ENCODE measurements at places on chromosomes 4 and X.

GRCh38 chr4:104425948-104426347 is 68.7 kb downstream of the CXXC4 start:
- DNase-seq, result no peak

GRCh38 chrX:41293269-41293668 is 40.7 kb upstream of the DDX3X start:
- DNase-seq, result no peak

DNA sequence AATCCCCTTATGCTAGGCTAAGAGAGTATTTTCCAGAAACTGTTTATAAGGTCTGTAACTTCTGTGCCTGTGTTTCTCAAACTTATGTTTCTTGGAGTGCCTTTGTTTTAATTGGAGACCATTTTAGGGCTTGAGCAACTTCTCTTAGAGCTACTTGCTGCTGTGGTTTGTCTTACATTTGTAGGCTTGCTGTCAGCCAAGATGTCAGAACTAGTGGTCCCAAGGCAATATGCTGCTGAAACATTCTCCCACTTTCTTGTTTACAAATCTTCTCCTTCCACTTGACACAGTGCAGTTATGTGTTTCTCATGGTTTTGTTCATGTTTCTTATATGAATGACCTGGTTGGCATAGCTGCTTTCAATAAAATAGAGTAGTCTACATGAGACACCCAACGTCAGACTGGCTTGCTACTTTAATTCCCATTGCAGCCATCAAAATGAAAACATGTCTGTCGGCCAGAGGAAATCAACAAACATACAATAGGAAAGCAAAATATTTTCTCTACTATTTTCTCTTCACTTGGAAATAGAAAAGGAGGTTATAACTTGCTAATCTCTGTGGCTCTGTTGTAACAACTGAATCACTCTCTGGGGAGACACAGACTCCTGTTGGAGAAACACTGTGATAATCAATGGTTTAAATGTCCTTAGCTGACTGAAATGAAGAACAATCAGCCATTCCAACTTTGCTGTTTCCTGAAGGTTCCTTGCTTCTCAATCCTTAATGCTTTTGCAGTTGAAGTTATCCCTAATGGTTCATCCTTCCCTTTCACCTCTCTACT is 426.4 kb downstream of the PDGFC start:
- DNase-seq, result no peak

DNA sequence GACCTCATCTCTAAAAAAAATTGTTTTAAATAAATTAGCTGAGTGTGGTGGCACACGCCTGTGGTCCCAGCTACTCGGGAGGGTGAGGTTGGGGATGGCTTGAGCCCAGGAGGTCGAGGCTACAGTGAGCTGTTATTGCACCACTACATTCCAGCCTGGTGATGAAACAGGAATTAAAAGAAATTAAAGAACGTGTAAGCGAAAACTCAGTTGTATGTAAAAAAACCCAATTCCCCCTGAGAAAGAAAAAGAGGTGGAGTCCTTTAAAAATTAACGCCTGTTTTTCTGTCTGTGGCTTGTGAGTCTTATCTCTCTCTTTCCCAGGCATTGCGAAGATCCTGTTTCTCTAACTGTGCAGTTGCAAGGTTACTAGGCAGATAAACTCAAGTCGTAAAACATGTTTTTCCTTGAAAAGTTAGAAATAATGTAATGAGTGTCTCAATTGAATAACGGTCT is 22.1 kb downstream of the EPGN start:
- no peak for DNase-seq

GRCh38 chr4:11436673-11437072 is 8.0 kb upstream of the HS3ST1 start:
- DNase-seq, result no peak

DNA sequence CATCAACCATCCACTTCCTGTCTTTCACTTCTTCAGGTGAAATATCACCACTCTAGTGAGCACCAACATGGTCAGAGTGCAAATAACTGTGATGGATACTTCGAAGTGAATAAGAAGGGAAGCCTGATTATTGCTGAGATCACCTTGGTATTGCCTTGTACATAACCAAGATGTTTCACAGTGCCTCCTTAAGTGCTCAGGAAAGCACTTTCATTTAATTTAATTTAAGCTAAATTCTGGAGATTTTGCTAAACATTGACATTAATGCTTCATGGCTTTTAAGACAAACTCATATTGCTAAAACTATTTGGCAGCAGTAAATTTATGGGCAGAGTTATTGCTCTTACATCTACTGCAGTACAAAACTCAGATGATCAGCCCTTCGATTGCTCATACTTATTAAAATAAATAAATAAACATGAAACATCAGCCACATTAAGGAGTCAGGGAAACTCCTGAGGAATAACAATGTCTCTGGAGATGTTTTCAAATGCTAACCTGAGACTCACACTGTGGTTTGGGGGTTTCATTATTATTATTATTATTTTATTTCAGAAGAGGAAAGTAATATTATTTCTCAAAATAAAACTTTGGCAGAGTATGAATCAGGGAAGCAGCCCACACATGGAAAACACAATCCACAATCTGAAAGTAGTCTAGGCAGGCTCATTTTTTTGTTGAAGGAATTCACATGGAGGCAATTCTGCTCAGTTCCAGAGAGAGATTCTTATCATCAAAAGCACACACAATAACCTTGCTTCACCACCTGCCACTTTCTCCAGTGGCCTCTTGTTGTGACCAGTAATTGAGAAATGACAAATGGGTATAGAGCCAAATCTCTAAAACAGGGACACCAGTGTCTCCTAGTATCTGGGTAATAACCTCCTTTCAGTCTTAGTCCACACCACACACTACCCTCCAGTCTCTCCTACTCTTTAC is 344.2 kb downstream of the MAPK10 start:
- no peak for DNase-seq

GRCh38 chr4:17124767-17125166 is 226.3 kb upstream of the LDB2 start:
- no peak for DNase-seq

- DNase-seq, result no peak
Observed at GRCh38 chr4:173121076-173121561, 47.5 kb upstream of the GALNT7 start.

DNA sequence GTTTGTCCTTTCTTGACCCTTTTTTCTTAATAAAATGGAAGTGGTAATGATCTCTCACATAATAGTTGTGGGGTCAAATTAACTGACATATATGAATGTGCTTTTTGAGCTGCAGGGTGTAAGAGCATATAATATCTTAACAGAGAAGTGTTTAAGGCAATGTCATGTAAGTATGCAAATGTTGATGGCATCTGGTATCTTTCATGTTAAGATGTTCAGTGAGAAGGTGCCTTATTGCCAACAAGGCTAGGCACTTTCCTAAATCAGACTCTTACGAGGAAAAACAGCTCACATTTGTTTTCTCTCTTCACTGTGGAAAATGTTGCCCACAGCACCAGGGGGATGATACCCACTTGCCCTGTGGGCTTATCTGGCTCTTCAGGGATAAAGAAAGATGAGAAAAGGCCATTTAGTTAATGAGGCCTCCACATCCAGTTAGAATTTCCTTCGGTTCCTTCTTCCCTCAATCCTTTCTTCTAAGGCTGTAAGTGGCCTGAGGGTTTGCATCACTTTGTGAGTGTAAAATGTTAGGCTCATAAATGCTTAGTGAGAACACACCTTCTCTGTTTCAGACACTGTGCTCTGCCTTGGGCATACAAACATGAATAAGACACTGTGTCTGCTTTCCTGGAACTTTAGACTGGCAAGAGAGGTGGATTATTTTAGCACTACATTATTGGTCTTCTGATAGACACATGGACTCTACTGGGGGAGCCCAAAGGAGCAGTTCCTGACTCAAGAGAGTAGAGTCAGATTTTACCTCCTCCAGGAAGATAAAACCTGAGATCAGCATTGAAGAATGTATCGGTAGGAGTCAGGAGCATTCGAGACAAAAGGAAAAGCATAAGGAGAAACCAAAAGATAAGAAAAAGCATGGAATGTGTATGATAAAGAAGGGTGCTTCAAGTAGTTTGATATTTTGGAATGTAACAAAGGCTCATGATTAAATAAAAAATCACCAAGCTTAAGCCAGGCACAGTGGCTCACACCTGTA is 135.5 kb downstream of the SOWAHB start:
- no peak for DNase-seq

- DNase-seq, result no peak
Observed at GRCh38 chr4:175346376-175346775, 428.2 kb downstream of the ADAM29 start.

GRCh38 chr4:184382189-184382846 is 92.0 kb downstream of the IRF2 start:
- DNase-seq, result no peak

DNA sequence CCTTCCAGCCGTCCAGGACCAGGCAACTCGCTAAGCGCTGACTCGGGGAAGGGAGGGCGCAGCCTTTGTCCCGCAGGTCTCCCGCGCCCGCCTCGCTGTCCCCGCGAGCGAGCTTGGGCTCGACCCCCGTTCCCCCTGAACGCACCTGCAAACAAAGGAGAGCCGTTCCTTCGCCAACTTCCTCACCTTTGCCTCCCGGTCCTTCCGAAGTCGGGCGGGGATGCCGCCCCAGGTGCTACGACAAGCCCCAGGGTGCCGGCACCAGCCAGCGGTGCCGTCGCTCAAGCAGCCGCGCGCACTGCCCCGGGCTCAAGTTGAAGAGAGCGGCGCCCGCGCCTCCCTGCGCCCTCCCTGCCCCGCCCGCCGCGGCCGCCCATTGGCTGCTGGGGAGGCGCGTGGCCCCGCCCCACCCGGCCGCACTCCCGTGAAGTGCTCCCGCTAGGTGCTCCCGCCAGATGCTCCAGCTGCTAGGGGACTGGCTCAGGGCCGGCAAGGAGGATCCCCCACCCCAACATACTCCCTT is 107.1 kb downstream of the NSUN7 start:
- peak; percentile 11 for DNase-seq

DNA sequence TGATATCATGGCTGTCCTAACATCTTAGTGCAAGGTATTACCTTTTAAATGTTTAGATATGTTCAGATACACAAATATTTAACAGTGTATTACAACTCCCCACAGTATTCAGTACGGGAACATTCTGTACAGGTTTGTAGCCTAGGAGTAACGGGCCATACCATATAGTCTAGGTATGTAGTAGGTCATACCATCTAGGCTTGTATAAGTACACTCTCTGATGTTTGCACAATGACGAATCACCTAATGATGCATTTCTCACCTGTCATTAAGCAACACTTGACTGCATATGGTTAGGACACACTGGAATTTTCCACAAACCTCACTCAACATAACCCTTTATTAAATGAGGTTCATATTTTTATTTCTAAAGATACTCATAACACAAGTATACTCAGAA is 67.7 kb downstream of the THOC2 start:
- DNase-seq, result no peak

- no peak for DNase-seq
Observed at GRCh38 chr4:41215969-41216293, 1.6 kb upstream of the APBB2 start.

GRCh38 chrX:56766554-56767347 is 37.7 kb downstream of the NBDY start:
- DNase-seq, result no peak

DNA sequence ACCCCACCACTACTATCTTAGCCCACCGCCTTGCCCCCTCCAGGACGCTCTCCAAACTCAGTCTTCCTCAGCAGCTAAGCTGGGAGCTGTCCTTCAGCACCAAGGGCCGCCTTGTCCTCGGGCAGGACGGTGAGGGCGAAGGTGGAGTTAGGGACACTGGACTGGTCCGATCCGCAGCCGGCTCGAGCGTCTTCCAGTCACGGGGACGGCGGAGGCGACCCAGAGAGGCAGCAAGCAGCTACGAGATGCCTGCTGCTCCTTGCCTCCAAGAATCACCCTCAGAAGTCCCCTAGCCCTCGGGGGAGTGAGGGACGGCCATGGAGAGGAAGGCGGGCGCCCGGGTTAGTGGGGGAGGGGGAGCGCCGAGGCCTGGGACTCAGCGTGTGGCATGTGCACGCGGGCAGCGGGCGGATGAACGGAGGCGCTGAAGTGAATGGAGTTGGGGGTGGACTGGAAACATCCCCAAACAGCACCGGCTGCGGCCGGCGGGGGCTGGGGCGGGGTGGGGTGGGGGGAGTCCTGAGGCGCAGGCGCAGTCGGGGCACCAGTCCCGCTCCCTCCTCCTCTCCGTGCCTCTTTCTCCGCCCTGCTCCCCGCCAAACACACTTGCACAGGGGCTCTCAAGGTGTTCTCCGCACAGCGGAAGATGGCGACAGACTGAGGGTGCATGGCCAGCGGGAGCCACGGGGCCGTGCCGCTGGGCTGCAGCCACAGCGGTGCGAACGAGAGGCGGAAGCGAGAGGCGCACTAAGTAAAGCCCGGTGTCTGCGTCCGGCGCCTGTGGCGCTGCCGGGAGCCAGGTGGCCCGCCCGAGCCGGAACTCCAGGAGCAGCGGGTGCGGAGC is at the start of gene NALF2:
Gene NALF2, plus strand, starts transcription at position 545 of the 844 bp plus-strand sequence. CDS start 957 bp downstream, outside the sequence.
- DNase-seq, result no peak

- no peak for DNase-seq
Observed at GRCh38 chr4:8155660-8156421, 2.8 kb downstream of the ABLIM2 start.

- DNase-seq, result no peak
Observed at GRCh38 chrX:68238568-68238967, 194.7 kb downstream of the OPHN1 start.

- no peak for DNase-seq
Observed at GRCh38 chrX:72121383-72121782, 10.3 kb downstream of the RTL5 start.

DNA sequence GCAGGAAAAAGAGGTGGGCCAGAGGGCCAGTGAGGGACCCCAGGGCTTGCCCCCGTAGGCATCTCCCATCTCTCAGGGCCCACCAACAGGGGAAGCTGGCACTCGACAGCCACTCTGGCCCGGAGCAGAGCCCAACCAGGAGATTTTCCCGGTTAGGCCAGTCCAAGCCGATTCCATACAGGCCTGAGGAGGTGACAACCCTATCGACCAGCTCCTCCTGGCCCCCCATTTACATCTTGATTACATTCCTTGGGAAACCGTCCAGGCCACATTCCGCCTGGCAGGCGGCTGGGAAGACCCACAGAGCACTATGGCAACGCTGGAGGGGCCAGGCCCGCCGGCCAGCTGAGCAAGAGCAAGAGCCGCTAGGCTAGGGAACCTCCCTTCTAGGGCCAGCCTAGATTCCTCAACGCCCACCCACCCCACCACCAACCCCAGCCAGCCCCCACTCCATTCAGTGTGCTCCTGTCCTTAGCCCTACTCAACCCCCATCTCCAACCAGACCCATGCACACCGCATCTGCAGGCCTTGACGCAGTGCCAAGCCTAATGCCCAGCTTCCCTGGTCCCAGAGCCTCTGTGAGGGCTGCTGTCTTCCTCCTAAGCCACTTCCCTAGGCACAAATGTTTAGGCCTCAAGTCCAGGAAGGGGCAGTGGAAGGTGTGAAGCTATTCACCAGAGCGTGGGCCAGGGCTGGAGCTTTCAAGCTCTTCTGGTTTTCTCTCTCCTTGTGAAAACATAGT is 161.2 kb downstream of the EFNB1 start:
- no peak for DNase-seq

GRCh38 chrX:17527135-17527701 is 152.2 kb downstream of the NHS start:
- DNase-seq, result no peak

GRCh38 chr4:57094832-57095223 is 15.4 kb downstream of the IGFBP7 start:
- DNase-seq, result no peak

GRCh38 chrX:24874604-24875247 is 141.0 kb downstream of the ARX start:
- DNase-seq, result no peak

- DNase-seq, result no peak
Observed at GRCh38 chrX:135304741-135305140, 4.5 kb upstream of the ETDC start.
